ENCODE measurements at places on chromosomes 5 and 9. TPM values are rescaled to one million over a fixed set of nuclear protein-coding genes. Genes with fewer than 3 reads are reported as not detected.

DNA sequence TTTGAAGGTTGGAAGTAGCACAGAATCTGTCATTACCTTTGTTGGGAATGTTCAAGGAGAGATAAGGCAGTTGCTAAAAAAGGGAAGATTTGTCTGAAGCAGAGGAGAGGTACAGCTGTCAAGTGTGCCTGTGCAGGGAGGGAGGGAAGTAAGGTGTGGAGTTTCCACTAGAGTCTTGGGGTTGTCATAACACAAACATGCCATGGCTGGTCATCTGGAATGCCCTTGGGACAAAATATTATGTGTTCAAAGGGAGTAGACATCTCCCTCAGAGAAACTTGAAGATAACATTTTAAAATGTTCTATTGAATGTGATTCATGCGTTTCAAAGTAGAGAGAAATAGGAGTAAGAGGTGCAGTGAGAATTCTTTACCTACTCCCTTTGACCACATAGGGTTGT, 95.0 kb downstream of the MUSK start:
- no peaks in the 10 kb centered on the region for H3K36me3 ChIP-seq
- no peaks in the 10 kb centered on the region for H3K27me3 ChIP-seq
- H3K27ac ChIP-seq, result no peak overlapping the region
- H3K4me1 ChIP-seq, result no peaks in the 10 kb centered on the region
- no peak for DNase-seq

DNA sequence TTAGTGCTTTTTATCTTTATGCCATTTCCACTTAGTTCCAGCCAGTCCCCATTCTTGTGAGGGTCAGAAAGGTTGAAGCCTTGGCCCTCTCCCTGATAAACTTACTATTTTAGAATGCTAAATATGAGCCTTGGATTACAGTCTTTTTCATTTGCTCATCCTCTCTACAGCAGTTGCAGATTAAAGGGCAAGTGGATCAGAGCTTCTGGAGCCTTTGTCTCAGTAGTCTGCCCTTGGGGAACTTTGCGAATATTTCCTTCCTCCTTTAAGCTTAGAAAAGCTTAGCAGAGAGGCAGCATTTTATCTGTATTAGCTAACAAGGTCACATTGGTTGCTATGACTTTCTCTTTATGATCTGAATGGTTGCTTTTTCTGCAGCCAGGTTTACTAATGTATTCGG, 11.5 kb downstream of the FSD1L start:
- H3K4me3 ChIP-seq, result no peak overlapping the region
- DNase-seq, result no peak
- H3K36me3 ChIP-seq, result no peaks in the 10 kb centered on the region

Gene USP20
- total RNA-seq, result 20.0 TPM

Gene MYORG
- 57.0 TPM for total RNA-seq

Gene KIF3A
- total RNA-seq, result 4.0 TPM

DNA sequence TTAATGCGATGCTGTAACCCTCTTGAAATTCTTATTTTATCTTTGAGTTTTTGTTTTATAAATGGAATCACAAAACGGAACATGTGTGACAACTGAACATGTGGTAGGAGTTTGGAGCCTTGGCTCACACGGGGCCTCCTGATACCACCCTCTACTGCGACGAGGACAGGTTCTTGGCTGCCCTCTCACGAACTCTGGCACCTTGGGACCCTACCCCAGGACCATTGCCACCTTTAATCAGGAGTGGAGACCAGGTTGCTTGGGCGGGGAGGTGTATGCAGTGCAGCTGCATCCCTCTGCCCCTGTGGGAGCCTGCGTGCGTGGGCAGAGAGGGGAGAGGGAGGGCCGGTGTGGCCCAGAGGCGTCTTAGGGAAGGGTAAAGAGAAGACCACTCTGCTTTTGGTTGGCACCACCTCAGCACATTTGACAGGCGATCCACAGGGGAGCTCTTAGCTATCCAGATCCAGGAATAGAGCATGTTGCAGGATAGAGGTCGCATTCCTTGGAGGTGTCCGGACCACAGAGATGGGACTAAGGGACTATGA, 753.9 kb upstream of the PTPRD start:
- DNase-seq, result no peak
- H3K4me1 ChIP-seq, result no peaks in the 10 kb centered on the region
- H3K4me3 ChIP-seq, result no peak overlapping the region
- no peak overlapping the region for H3K27ac ChIP-seq
- H3K27me3 ChIP-seq, result no peaks in the 10 kb centered on the region
- no peaks in the 10 kb centered on the region for H3K36me3 ChIP-seq

GRCh38 chr5:155303120-155303519, 289.6 kb downstream of the KIF4B start:
- H3K27me3 ChIP-seq, result no peaks in the 10 kb centered on the region
- no peak for DNase-seq
- H3K4me1 ChIP-seq, result no peaks in the 10 kb centered on the region

All from colonic mucosa (tissue), 4 donors.